ENCODE measurements at places on chromosomes 12 and 14.

GRCh38 chr14:20578784-20579502 is 8.9 kb downstream of the RNASE11 start:
- no peak for DNase-seq

DNA sequence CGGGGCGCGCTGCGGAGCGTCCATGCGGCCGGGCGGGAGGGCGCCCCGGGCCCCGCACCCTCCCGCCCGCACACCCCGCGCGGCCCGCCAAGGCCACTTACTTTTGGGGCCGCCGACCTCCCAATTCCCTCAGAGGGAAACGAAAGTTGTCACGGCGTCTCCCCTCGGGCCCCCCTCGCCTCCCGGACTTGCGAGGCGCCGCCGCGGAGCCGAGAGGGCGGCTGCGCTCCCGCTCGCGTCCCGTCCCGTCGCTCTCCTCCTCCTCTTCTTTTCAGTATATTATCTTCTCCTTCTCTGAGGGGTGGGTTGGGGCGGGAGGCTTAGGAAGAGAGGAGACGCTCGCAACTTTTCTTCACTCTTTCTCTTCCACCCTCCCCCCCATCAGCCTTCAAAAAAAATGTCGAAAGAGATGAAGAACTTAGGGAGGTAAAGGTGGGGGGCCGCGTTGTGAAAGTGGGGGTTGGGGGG is 613 bp downstream of the DUSP16 start:
- peak; percentile 30 for DNase-seq

DNA sequence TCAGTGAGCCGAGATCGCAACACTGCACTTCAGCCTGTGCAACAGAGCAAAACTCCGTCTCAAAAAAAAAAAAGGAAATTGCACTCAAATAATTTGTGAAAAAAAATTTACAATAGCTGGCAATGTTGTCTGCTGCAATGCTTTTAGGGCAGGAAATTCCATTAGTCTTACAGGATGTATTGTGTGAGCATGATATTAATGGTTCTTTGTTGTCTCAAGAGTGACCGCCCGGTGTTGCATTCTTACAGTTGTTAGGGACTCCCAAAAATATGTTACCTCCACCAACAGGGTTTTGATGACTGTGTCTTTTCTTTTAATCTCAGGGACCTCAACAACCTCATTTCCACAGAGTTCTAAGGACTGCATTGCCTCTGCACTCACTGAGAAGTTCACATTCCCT is 44.8 kb downstream of the PZP start:
- DNase-seq: no peak

GRCh38 chr12:2142068-2142467 is 89.3 kb downstream of the CACNA1C start:
- DNase-seq: no peak

GRCh38 chr14:32738206-32738871 is 200.3 kb upstream of the NPAS3 start:
- no peak for DNase-seq

- DNase-seq: no peak
Measured at GRCh38 chr12:29992366-29992765, 208.6 kb upstream of the TMTC1 start.

GRCh38 chr12:28192125-28192524 is 1.9 kb downstream of the CCDC91 start:
- no peak for DNase-seq

DNA sequence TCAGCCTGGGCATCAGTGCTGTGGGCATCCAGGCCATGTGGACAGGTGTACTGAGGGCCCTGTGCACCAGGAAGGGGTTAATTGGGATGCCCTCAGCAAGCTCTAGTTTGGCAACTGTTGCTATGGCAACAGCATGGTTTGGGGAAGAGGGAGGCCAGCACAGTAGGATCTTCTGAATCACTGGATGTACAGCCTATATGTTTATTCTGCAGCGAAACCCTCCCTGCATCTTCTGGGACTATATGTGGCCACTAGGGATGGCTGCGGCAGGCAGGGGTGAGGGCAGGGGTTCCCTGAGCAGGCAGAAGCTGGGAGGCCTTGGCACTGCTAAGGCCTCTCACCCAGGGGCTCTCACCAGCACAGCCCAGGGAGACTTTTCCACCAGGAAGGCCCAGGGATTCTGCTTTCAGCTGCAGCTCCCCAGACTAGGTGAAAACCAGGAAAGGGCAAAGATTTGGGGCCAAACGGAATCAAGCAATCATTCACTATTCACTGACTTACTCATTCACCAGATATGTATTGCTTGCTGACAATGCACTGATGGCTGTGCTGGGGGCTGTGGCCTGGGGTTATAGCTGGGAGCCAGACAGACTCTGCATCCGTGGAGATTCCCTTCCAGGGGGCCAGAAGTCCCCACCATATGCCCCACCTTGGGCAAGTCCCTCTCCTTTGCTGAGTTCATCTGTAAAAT is 42.8 kb downstream of the IRF2BPL start:
- DNase-seq: no peak

- no peak for DNase-seq
Measured at GRCh38 chr14:25108959-25109358, 59.0 kb upstream of the STXBP6 start.

- DNase-seq: no peak
Measured at GRCh38 chr14:65239143-65239937, 137.0 kb upstream of the MAX start.

- no peak for DNase-seq
Measured at GRCh38 chr14:79487632-79488031, 723.7 kb downstream of the DIO2 start.

- peak; percentile 65 for DNase-seq
Measured at GRCh38 chr14:96362071-96362964, 823 bp downstream of the ATG2B start.

GRCh38 chr12:104604995-104605675 is 148.4 kb downstream of the CHST11 start:
- no peak for DNase-seq

DNA sequence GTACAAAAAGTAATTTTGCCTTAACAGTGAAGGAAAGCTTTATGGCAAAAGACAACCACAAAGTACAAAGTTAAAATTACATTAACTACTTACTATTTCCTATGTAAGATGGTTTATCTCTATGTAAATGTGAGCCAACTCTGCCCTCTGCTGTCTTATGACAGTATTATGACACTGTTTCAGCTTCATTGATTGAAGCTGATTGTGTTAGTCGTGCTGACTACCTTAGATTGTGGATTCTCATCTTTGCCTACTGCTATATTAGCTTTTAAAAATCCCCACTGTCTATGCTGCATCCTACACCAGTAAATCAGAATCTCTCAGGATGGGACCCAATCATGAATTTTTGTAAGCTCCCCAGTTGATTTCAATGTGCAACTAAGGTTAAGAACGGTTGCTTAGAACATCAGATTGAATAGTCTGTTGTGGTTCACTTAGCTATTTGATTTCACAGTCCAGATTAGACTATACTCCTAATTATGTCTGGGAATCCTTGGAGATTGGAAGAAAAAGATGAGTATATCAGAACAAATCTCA is 12.2 kb upstream of the SPTB start:
- peak; percentile 57 for DNase-seq

DNA sequence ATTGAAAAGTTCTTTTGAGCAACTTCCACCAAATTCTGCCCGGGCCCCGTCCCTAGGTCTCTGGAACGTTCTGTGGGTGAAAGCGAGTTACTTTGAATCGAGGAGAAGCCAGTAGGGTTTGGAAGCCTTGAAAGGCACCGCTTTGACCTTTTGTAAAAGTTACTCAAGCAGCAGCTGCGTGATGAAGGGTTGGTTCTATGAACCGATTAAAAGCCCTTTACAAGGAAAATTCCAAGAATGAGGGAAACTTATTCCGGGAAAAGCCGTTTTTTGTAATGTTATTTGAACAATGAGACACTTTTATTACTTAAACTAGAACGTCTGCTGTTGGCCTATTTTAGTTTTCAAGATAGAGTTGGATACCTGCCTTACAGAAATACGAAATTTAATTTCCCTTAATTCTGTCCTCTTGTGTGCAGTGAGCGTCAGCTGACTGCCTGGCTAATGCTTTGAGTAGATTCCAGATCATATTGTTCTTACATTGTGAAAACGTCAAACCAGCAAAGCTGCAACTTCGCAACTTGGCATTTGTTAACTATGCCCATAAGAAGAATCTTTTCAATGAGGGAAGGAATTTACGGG is 906 bp downstream of the LARP4 start:
- no peak for DNase-seq

DNA sequence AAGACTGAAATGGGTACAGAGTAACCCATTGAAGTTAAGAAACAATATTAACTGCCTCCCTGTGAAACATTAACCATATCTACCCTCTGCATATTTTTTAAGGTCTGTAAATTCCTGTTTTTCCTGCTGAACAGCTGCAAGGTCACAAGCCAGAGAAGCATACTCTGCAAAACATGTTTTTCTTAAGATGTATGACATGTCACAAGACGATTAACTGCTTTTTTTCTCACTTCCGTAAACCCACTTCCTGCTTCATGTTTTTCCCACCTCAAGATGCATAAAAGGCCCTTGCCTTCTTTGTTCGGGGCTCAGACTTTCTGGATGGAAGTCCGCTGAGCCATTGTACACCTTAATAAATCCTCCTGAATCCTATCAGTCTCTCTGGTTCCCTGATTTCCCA is 504.7 kb upstream of the MIS18BP1 start:
- no peak for DNase-seq

DNA sequence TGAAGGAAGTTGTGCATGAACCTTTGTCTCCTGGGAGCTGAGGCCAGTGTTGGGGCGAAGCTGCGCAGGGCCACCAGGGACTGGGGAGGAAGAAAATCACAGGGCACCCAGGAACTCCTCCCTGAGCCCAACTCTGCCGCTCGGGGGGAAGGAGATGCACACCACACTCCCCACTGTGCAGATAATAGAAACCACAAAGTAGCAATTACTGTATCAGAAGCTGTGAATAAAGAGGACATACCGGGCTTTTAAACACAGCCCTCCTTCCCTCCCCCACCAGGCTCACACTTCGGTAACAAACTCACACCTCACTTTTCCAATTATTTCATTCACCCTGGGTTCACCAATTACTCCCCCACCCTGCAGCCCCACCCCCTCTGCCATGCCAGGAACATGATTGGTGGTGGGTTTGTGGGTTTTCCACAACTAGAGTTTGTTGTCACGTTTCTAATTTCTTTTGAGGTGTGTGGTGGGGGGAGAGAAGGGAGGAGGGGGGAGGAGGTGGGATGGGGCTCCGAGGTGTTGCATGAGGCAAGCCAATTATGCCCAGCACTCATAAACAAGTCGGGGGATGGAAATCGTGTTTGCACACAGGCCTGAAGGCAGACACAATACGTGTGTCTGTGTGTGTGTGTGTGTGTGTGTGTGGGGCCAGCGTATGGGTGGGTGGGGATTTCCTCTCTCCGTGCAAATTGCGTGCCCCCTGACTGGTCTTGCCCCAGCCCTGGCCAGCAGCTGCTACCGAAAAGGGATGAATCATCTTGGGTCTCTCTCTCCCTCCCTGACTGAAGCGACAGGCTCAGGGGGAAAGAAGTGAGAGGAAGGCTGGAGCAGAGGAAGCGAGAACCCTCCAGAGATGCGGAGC is 103.3 kb downstream of the RBM19 start:
- DNase-seq: no peak

GRCh38 chr12:95169368-95169767 is 47.9 kb downstream of the FGD6 start:
- no peak for DNase-seq

DNA sequence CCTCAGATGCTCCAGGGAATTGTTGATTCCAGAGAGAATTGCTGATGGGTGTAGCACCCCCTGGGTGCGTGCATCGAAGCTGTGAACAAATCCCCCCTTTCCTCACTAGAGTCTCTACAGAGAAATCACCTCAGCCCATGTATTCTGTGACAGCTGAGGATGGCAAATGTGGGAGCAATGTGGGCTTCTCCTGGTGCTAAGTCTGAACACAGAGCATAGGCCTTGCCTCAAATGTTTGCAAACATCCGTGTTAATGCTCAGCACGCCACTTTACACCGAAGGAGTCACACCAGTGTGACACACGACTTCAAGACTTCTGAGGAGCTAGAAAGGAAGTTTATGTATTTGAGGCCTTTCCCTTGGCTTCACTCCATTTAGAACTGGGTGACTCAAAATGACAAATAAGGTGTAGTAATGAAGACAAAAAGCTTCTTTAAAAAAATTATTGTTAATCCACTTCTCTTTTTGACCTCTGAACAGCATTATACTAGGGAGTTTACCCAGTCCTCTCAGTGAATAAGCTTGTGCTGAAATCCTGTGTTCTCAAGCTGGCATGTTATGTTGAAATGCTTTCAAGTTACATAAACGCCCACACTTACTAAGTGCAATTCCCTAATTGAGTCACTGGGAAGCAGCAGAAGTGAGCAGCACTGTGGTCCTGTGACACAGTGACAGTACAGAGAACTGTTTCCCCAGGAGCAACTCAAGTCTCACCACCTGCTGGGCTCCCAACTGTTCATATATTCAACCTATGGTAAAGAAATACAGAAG is 92.9 kb downstream of the FAR2 start:
- peak; percentile 6 for DNase-seq

DNA sequence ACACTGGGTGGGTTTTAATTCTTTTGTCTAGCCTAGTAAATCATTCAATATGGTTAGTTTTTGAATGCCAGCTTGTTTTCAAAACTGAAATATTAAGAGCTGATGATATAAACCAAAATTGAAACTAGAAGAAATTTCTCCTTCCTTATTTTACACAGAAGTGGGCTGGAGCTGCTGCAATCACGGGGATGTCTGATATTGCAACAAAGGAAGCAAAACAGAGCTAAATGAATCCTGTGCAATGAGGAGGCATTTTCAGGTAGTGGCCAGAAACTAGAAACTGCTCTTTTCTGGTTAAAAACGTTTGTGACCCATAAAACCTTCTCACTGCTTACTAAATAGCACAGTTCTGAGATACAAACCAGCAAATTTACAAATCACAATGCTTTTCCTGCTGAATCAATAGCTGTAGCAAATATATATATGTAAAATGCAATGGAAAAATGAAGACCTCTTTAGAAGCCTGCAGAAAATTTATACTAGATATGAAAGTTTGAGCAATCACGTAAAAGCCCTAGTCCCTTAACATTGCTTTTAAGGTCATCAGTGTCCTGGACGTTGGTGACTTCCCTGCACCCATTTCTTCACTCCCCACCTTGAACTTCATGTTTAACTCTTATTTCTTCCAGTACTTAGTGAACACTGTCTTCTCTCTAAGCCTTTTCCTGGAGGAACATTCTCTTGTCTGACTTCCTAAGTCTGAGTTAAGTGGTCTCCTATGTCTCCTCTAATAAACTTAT is 15.9 kb upstream of the LRRK2 start:
- DNase-seq: no peak

GRCh38 chr12:104234926-104235499 is 19.4 kb downstream of the TXNRD1 start:
- no peak for DNase-seq

- peak; percentile 89 for DNase-seq
Measured at GRCh38 chr12:104986022-104986941, at the start of gene NOPCHAP1. Gene NOPCHAP1 (plus strand): TSS chr12:104986316. CDS start chr12:104986353, 37 bp downstream.

DNA sequence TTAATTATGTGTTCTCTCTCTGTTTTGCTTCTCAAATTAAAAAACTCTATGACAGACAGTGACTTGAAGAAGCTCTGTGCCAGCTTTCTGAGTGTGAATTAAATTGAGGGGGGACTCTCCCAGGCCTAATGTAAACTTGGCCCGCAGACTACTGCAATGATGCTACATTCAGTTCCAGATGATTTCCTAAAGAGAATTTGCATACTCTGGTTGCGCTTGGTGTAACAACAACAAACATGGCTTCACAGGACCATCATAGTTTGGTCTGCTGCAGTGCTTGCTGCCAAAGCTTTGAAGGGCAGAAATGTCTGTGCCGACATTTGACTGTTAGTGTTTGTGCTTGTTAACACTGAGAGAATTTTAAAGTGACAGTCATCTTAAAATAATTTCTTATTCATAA is 25.0 kb downstream of the CFAP54 start:
- DNase-seq: no peak

- no peak for DNase-seq
Measured at GRCh38 chr12:51511546-51512260, 79.3 kb upstream of the SCN8A start.

Measured in stimulated activated CD4-positive, alpha-beta T cell treated with anti-CD3 and anti-CD28 coated beads, Interleukin-4, amount 100 ng/mL, for 24 hours (primary cell).